NCI-H1105 treated with DMSO at 0.1 percent for 48 hours (cell line): ENCODE measurements at places on chromosomes 1 and 21.

GRCh38 chr1:7109901-7110300 lies 324.6 kb downstream of the CAMTA1 start:
- no peak for DNase-seq

DNA sequence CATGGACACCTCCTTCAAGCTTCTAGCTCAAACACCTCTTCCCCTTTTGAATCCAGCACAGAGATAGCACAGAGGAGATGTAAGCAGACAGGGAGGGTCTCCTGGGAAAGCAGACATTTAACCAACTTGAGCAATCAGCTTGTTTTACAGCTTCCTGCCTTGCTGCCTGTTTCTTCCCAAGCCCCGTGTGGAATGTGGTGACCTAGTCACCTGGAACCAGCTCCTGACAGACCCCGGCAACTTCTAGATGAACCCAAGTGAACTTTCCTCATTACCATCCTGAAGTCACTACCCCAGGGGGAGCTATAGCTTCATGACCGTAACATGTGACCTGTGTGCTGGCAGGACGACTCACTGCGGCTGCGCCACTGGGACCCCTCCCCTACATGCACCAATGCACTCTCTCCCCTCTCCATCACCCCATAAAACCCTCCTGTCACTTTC lies 24.1 kb upstream of the TTF2 start:
- DNase-seq = no peak

- DNase-seq = no peak
Measured at GRCh38 chr21:43881283-43881682, 16.3 kb downstream of the AGPAT3 start.

- no peak for DNase-seq
Measured at GRCh38 chr1:246705368-246705767, 18.8 kb upstream of the SCCPDH start.

GRCh38 chr1:66867501-66867900 lies 57.2 kb downstream of the DNAI4 start:
- no peak for DNase-seq

DNA sequence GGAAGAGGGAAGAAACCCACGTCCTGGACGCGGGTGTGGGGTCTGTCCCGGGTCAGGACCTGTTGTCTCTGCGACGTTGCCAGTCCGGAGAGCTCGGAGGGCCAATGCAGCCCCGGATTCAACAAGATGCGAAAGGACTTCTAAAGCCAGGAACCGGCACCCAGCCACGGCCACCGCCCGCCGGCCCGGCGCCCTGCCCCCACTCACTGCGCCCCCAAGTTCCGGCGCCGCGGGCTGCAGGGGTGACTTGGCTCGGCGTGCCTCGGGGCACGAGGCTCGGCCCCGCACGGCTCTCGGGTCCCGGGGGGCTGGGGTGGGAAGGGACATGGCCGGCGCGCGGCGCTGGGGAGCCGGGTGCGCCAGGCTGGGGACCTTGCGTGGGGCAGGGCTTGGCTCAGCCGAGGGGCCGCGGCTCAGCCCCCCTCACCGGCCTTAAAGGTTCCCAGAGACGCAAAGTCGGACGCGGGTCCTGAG lies 51.8 kb upstream of the H6PD start:
- no peak for DNase-seq

GRCh38 chr1:84862810-84863251 lies 30.2 kb downstream of the LPAR3 start:
- no peak for DNase-seq

- DNase-seq = no peak
Measured at GRCh38 chr1:233479110-233479890, 134.6 kb upstream of the KCNK1 start.

DNA sequence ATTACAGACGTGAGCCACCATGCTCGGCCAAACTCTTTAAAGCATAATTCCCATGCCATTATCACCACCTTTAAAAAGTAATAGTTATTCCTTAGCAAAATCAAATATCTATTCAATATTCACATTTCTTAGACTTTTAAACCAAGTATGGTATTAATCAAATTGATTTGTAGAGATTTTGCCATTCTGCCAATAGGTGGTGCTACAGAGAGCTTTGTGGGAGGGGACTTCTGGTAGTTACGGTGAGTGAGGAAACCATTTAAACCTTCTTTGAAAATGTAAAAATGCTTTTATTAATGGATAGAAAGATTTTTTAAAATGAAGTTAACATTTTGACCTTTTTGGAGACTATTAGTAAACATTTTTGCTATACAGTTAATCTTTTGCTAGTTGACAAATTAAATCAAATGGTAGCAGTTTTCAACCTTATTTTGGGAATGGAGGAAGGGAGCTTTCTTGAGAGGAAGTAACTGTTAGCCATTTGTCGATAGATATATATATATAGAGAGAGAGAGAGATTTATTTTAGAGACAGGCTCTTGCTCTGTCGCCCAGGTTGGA lies 19.3 kb downstream of the IARS2 start:
- DNase-seq = peak; percentile 8

GRCh38 chr1:96596226-96596922 lies 125.2 kb upstream of the PTBP2 start:
- no peak for DNase-seq

- DNase-seq = no peak
Measured at GRCh38 chr1:235100194-235100772, 28.4 kb downstream of the TOMM20 start.

DNA sequence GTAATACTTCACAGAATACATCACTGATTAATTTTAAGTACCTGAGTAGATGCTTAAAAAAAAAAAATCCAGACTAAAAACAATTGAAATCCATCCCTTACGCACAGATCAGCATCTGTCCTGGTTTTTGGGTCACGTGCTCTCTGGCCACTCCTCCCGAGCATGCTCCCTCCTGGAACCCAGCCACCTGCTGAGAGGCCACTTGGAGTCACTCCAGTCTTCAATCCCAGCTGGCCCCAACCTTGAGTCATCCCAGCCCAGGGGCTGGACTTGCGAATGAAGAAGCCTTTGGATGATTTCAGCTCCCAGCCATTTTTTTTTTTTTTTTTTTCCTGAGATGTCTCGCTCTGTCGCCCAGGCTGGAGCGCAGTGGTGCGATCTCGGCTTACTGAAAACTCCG lies 8.9 kb downstream of the MAP1LC3C start:
- peak; percentile 30 for DNase-seq

DNA sequence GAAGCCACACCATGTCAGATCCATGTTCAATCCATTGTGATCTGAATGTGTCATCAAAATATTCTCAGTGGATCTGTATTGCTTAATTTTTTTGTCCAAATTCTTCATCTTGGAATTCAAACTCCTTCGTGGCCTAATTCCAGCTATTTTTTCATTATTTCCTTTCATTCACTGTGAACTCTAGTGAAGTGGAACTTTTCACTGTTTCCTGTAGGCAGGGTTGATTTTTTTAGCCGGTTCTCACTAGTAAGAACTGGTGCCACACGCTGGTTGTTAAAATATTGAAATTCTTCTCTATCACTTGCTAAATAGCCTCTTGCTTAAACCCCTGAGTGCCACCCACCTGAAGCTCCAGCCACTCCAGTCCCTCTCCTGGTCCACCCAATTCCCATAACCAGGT lies 7.6 kb upstream of the S100A11 start:
- DNase-seq = no peak

DNA sequence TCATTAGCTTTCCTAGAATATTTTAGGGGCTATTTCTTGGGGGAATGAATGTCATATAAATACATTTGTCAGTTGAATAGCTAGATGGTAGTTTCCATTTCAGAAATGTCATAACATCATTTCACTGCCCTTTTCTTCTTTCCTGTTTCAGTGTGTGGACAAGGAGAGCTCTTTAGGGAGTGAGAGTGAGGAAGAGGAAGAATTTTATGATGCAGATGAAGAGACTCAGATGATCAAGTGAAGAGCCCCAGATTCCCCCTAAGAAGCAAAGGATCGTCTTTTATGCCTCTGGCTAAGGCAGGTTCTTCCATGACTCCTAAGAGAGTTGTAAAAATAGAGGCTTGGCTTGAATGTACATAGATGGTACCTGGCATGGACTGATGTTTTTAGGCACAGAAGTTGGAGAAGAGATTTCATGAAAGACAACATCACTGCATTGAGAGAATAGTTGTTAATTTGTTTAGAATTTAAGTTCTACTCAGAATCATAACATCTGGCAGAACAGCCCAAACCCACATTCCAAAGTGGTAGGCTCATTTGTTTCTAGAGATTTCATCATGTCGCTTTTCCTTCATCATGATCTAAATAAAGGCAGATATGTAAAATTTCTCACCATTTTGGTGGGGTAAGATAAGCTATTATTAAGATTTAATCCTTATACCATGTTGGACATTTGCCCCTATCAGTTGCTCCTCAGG lies 44.2 kb upstream of the MAB21L3 start:
- DNase-seq = no peak

DNA sequence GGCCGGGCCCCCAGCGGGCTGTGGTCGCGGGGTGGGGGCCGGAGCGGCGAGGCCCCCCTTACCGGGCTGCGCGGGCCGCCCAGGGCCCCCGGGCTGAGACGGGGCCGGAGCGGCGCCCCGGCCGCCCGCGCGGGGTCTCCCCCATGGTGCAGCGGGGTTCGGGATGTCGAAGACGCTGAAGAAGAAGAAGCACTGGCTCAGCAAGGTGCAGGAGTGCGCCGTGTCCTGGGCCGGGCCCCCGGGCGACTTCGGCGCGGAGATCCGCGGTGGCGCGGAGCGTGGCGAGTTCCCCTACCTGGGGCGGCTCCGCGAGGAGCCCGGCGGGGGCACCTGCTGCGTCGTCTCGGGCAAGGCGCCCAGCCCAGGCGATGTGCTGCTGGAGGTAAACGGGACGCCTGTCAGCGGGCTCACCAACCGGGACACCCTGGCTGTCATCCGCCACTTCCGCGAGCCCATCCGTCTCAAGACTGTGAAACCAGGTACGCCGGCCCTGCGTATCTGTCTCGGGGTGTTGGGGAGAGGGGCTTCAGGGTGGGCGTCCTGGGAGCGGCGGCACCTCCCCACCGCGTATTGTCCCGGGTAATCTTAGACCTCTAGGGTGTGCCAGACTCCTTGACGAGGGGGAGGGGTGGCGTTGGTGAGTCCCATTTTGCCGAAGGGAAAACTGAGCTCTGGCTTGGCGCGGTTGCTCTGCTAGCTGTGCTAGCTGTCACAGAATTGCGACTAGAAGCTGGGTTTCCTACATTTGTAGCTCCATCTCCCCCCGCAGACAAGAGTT lies 745 bp downstream of the MAGI3 start:
- peak; percentile 37 for DNase-seq

- DNase-seq = no peak
Measured at GRCh38 chr1:94438692-94439276, 20.6 kb downstream of the ABCD3 start.

DNA sequence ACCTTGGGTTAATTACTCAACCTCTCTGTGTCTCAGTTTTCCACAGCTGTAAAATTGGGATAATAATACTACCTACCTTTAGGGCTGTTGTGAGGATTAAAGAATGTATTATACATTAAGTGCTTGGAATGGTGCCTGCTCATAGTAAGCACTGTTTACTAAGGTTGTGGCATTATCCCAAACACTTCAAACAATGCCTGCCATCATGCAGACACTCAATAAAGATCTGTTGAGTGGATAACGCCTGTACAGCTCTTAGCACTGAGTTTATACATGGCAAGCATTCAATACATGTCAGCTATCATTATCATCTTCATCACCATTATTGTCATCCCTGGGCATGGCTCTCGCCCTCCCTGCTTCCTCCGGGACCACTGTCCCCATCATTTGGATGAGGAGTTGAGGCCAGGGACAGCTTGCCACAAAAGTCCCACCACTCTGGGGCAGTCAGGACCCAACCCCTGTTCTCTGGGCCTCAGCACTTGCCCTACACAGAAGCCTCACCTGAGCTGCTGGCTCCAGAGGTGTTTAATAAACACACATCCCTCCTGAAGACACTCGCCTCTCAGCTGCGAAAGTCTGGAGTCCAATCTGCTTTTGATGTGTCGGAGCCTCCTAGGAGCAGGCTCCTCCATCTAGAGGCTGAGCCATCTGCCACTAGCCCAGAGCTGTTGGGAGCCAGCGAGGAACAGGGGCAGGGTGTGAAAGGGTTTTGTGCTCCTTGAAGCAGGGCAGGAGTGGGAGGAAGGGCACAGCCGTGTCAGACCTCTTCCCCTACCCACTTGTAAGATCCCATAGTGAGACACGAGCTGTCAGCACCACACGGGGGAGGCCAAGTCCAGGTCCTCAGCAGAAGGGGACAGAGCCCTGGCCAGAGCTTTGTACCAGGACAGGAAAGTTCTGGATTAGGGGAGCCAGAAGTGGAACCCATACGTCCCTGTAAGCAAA lies 80.9 kb upstream of the ZC3H12A start:
- peak; percentile 90 for DNase-seq

DNA sequence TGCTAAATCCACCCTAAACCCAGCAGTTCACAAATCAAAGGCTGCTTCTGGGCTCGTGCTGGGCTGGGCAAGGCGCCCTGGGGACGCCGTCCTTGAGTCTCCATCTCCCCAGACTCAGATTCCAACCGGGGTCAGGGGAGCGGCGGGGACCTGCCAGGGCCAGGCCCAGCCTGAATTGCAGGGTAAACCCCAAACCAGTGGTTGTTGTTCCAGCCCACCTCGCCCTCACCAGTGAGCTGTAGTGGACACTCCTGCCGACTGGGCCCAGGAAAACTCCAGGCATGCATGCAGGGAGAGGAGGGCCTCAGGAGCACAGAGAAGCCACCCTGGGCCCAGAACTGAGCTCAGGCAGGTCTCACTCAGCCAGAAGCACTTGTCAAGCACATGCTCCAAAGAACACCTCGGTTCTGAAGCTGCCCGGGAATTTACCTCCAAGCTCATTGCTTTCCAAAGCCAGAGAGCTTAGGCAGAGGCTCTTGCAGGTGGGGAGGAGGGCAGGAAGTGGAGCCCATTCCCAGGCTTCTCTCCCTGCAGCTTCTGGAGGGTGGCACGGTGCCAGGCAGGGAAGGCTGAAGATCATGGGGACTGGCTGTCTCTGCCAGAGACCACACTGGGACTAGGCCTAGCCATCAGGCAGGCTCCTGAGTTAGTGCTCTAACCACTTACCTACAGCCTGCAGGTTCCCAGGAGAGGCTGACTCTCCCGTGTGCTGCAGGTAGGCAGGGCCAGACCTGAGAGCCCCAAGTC lies 437.0 kb downstream of the MATN1 start:
- DNase-seq = peak; percentile 41

- DNase-seq = no peak
Measured at GRCh38 chr1:166464333-166464732, 297.5 kb upstream of the FAM78B start.

DNA sequence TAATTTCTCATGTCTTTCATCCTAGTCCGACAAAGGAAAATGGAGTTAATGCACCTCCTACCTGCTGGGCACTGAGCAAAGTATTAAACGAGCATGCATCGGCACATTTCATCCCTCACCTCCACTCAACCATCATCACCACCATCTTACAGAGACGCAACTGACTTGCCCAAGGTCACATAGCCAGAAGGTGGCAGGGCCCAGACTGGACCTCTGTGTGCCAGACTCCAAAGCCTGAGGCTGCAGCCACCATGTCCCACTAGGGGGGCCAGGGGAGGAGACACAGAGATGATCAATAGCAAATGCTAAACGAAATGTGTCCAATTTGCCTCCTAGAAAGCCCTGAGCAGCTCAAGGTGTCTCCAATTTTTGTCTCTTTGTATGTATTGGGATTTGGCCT lies 163.7 kb upstream of the EDN2 start:
- no peak for DNase-seq

- DNase-seq = no peak
Measured at GRCh38 chr1:150626150-150626549, 3.3 kb downstream of the ENSA start.
